Left lung (tissue), 14 donors: ENCODE measurements at places on chromosomes 16 and 17. TPM values are rescaled to one million over a fixed set of nuclear protein-coding genes. Genes with fewer than 3 reads are reported as not detected.
A peak's percentile ranks its signal among the peaks of the same experiment; 100 is the strongest.

Gene SECTM1
- 36.8 TPM for total RNA-seq

- no peak for DNase-seq
These were observed 16.6 kb downstream of the SPIRE2 start for GRCh38 chr16:89844739-89845339.

Gene MMP15
- 38.7 TPM for total RNA-seq

DNA sequence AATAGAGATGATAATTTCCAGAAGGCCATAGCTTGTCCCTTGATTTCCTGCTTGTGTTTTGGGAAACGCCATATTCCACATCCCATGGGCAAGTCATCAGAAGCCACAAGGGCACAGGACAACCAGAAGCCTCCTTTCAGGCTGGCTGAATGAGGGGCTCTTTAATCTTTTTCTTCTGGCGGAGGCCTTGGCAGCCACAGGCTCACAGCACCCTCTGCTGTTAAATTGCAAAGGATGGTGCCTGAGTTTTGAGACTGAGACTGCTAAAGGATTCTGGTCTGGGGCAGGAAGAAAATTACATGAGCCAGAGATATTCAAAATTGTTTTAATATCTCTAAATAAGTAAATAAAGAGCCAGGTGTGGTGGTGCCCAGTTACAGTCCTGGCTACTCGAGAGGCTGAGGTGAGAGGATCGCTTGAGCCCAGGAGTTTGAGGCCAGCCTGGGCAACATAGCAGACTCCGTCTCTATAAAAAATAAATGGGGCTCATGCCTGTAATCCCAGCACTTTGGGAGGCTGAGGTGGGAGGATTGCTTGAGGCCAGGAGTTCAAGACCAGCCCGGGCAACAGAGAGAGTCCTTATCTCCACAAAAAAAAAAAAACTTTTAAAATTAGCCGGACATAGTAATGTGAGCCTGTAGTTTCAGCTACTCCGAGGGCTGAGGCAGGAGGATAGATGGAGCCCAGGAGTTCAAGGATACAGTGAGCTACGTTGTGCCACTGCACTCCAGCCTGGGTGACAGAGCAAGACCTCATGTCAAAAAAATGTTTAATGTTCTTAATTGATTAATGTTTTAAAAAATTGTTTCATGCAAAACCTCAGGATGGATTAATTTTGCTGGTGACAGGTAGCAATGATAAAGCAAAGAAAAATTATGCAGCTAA lies 26.3 kb downstream of the AARSD1 start:
- DNase-seq = no peak

GRCh38 chr17:74253036-74253435 lies 21.0 kb upstream of the DNAI2 start:
- DNase-seq = no peak

DNA sequence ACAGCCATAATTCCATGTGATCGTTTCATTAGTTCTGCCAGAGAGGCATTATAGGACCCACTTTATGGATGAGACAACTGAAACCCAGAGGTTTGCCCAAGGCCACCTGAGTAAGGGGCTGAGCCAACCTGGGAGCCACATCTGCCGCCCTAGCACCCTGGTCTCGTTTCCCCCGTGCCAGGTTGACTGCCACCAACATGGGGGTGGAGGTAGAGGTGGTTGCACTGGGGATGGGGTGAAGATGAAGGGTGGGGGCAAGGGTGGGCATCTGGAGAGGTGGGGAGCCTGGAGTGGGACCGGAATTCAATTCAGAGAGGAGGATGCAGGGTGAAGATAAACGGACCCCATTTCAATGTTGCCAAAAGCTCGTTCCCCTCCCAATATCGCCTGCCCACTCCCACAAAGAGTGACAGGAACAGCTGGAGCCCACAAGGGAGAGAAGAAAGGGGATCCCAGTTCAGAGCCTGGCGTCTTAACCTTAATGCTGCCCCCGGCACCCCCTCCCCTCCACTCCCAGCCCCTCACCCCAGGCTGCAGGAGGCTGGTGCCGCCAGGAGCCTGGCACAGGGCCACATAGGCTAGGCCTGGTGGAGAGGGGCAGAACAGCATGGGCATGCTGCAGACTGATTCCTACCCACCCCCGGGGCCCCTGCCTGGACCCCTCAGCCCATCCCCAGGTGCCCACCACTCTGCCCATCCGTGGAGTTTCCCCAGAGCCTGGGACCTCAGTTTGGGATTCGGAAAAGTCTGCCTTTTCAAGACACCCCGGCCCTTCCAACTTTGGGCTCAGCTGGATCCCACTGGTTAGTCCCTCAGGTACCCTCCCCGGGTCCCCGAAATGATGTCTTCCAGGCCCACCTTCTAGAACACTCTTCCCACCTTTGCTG lies 29.6 kb downstream of the NGFR start:
- DNase-seq = no peak

- DNase-seq = no peak
These were observed 15.2 kb upstream of the DPEP1 start for GRCh38 chr16:89598199-89598598.

GRCh38 chr16:80527297-80527696 lies 13.5 kb upstream of the DYNLRB2 start:
- DNase-seq = no peak

DNA sequence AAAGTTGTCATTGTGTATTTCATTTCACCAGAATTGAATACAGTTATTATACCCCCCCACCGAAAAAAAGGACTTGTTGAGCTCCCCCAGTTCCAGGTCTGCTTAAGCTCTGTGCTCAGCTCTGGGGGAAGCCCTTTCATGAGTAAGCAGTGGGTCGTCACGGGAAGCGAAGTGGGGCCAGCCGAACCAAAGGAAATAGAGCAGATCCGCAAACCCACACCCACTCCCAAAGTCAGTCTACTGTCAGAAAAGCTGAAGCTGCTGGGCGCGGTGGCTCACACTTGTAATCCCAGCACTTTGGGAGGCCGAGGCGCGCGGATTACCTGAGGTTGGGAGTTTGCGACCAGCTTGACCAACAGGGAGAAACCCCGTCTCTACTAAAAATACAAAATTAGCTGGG lies 50.1 kb downstream of the PECAM1 start:
- DNase-seq = no peak

Gene MYADML2
- total RNA-seq = not detected

GRCh38 chr17:52145476-52145875 lies 13.0 kb downstream of the CA10 start:
- DNase-seq = no peak

Gene DNAI2
- 2.9 TPM for total RNA-seq

Gene CD300E
- total RNA-seq = 28.7 TPM

GRCh38 chr17:78674156-78674555 lies 97.0 kb upstream of the DNAH17 start:
- no peak for DNase-seq

- no peak for DNase-seq
These were observed 12.8 kb downstream of the RAB11FIP4 start for GRCh38 chr17:31404028-31404949.

- DNase-seq = no peak
These were observed 4.1 kb upstream of the NFATC2IP start for GRCh38 chr16:28946681-28947080.

DNA sequence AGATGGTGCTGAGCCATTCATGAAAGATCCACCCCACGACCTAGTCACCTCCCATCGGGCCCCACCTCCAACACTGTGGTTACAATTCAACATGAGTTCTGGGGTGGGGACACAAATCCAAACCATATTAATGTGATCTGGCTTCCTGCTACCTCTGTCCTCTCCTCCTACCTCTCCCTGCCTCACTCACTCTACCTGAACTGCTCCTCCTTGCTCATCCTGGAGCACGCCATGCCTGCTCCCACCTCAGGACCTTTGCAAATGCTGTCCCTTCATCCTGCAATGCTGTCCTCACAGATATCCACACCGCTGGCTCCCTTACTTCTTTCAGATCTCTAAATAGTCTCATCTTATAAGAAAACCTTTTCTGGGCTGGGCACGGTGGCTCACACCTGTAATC lies 10.8 kb upstream of the SLC13A5 start:
- DNase-seq = no peak

- DNase-seq = no peak
These were observed 796 bp downstream of the NPB start for GRCh38 chr17:81902653-81903414.

- DNase-seq = no peak
These were observed 7.8 kb downstream of the SUPT4H1 start for GRCh38 chr17:58344047-58344790.

- DNase-seq = no peak
These were observed 10.0 kb upstream of the CALB2 start for GRCh38 chr16:71348262-71349085.

DNA sequence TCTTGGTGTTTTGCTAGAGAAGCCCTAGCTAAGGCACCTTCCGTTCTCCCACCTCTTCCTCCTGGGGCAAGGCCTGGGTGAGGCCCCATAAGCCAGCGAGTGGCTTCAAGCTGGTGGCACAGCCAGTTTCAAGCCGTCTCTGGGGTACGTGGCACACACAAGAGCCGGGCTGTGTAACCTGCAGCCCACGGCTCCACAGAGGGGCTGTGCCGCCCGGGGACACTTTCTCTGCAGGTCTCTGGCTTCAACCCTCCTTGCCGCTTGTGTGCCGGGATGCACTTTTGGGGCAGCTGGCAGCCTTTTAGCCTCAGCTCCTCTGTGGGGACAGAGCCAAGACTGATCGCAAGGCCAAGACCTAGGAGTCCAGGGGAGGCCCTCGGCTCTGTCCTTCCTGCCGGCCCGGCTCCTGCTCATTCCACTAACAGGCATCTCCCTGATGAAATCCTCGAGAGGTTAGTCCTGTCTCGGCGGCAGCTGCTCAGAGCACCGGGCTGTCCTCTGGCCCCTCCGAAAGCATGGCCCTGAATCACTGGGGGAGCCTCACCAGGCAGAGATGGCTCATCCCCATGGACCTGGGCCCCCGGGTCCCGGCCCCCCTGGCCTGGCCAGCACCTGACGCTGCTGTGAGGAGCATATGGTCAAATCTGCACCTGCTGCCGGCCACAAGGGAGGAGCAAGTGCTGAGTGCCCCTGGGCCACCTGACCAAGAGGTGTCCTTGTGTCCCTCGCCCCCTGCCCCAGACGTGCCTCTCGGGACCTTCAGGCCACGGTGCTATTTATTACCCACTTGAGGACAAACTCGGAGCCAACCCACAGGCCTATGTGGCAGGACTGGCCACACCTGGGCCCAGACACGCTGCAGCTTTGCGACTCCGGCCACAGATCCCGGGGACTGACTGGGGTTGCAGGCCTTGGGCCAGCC lies 98.5 kb downstream of the METRNL start:
- DNase-seq = no peak

DNA sequence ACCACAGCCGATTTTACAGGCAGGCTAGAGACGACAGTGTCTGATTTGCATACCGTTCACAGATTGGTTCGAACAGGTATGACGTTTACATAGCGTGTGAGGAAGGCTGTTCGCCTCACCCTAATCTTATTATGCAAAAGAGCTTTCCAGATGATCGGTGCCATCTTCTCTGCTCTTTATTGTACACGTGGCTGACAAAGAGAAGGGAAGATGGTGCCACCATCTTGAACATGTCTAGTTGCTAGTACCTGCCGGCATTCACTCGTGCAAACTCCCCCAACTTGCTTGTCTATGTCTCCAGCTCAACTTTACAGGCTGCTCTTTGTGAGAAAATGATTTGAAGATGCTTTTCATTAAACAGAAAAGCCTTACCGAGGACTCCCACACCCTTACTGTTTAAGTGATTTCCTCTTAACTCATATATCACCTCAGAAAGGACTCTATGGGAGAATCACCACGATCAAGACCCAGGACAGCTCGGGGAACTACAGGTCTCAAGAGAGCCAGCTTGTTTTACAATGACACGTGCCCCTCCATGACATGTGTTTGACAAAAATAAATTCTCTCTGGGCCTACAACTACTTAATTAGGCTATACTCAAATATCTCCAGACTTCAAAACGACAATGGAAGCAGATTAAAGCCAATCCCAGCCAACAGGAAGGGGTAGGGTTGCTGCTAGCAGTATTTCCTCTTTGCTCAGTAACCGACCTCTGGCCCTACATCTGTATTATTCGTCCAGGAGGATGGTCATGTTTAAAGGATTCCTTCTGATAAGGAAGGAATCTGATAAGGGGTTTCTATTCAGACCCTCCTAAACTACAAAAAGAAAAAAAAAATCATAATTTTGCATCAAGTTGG lies 480.6 kb downstream of the TMEM114 start:
- DNase-seq = no peak

DNA sequence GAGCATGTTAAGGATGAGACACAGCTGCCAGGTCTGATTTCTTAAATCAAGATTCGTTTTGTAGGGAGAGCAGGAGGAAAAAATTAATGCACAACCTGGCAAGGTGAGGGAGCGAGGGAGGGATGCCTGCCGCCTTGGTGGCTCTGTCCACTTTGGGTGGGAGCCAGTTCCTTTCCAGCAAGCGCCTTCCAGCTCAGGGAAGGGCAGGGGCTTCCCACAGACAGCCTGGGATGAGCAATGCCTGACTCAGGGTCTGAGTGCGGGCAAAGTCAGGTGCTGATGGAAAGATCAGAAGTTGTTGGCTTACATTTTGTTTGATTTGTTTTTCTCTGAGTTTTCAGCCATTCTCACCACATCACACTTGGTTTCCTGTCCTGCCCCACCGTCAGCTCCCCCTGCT lies 220.7 kb downstream of the ENGASE start:
- DNase-seq = no peak

- DNase-seq = no peak
These were observed 50.3 kb downstream of the GNAO1 start for GRCh38 chr16:56241596-56241995.

Gene SPNS1
- 52.8 TPM for total RNA-seq

Gene LPCAT2
- total RNA-seq = 30.9 TPM

GRCh38 chr16:50942143-50942542 lies 200.3 kb downstream of the CYLD start:
- no peak for DNase-seq

DNA sequence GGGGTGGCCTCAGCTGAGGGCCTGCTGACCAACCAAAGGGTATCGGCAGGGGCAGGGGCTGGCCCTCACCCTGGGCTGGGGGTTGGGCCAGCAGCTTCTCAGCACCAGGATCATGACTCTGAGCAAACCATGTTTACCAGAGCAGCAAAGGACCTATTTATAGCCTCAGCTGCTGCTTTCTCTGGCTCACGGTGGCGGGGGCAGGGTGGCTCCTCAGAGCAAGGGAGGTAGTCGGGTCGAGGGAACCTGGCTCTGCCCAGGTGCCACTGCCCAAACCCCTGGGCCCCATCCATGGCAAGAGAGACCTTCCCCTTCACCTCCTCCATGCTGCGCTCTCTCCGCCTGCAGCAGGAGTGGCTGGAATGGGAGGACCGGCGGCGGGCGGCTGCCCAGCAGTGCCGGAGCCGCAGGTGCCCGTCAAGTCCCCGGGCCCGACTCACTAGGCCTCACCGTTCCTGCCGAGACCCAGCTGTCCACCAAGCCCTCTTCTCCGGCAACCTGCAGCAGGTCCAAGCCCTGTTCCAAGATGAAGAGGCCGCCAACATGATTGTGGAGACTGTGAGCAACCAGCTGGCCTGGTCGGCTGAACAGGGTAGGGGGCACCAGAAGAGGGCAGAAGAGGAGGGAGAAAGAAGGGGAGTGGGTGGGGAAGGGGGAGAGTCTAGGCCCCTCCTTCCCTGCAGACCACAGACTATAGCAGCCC lies at the start of gene ASB16:
TSS of gene ASB16 (plus strand) at position 206 of the 703 bp plus-strand sequence. CDS start at position 292, 86 bp downstream.
- peak; percentile 54 for DNase-seq

- DNase-seq = no peak
These were observed 11.2 kb upstream of the NGFR start for GRCh38 chr17:49483599-49484509.
